Stimulated activated effector memory CD8-positive, alpha-beta T cell treated with anti-CD3 and anti-CD28 coated beads, Interleukin-12 subunit alpha, Interleukin-12 subunit beta, amount 100 ng/mL, for 72 hours (primary cell): ENCODE measurements at places on chromosomes 7 and 10.

GRCh38 chr10:126253611-126253998 lies 134.7 kb downstream of the ADAM12 start:
- no peak for DNase-seq

- no peak for DNase-seq
Observed at GRCh38 chr7:125563557-125563956, 633.9 kb upstream of the POT1 start.

GRCh38 chr7:147756300-147756699 lies 834.3 kb upstream of the C7orf33 start:
- DNase-seq = no peak

DNA sequence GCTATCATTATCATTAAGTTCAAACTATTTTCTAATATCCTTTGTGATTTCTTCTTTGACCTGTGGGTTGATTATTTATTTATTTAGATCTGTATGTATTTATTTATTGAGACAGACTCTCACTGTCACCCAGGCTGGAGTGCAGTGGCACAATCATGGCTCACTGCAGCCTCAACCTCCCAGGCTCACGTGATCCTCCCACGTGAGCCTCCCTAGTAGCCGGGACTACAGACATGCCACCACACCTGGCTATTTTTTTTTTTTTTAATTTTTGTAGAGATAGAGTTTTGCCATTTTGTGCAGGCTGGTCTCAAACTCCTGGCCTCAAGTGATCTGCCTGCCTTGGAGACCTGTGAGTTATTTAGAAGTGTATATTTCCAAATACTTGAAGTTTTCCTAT lies 28.7 kb upstream of the MRPS16 start:
- no peak for DNase-seq

DNA sequence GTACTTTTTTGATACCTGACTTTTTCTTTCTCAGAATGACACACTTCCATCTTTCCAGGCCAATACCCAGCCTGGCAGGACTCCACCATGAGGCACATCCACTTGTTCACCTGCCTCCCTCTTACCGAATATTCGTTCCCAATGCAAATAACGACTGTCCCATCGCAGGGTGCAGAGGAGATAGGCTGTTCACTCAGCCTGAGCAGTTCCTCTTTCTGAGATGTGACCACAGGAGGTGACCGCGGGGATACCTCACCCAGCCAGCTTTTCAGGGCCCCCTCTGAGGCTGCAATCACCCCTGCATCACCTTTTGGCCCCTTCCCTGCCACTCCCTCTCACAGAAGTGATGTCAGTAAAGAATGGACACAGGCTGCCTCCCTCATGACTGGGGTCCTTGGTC lies 28.3 kb downstream of the PTPRN2 start:
- no peak for DNase-seq

DNA sequence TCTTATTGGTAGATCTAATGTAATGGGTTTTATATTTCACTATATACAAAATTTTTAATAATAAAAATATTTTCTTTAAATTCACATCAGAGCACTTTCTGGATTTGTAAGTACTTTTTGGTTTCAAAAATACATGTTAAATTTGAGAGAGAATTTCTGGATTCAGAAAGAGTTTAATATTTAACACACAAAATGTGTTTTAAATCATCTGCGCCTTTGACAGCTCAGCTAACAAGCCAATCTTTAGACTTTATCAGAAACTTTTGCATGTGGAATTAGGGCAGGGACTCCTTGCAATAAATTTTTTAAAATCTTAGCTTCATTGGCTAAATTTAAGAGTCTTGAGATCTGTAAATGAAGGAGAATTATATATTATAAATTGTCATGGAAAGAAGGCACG lies 32.7 kb upstream of the RHOBTB1 start:
- no peak for DNase-seq

DNA sequence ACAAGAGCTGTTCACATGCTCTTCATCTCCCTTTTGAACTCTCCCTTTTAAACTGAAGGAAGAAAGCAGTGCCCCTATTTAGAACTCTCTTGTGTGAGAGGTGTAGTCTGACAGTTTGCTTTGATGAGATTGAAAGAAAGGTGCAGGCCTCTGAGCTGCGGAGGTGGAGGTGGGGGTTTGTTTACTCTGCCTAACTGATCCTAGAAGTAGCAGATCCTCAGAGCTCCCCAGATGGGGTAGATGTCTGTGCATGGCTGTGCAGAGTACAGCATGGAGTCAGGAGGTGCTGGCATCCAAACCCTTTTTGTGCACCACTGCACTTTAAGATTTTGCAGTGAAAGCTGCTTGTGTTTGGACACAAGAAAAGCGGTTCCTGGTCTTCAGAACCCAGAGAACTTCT lies 58.3 kb downstream of the MINDY4 start:
- no peak for DNase-seq

DNA sequence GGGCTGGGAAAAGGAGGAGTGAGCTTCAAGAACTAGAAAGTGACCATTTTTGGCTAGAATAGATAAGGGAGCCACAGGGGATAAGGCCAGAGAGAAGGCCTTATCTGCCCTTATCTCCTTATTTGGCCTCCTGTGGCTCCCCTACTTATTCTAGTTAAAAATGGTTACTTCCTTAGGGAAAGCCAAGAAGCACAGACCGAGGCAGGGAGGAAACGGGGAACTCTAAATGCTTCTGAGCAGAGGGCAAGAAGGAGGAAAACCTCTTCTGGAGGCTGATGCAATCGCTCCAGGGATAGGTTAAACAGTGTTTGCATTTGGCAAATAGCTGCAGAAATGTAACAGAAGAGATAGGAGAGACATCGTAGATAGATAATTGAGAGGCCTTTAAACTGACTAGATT lies 18.6 kb downstream of the NRP1 start:
- DNase-seq = no peak

- no peak for DNase-seq
Observed at GRCh38 chr10:13078912-13079775, 20.8 kb upstream of the OPTN start.

- no peak for DNase-seq
Observed at GRCh38 chr10:125639846-125640245, 43.1 kb downstream of the TEX36 start.
